Psoas muscle (tissue), 8 donors: ENCODE measurements at places on chromosomes 13 and 19. TPM values are rescaled to one million over a fixed set of nuclear protein-coding genes. Genes with fewer than 3 reads are reported as not detected.

Gene SERPINE3
- polyA plus RNA-seq, result not detected

Gene RFXAP
- 1.7 TPM for polyA plus RNA-seq

Gene ZNF534
- polyA plus RNA-seq, result 0.07 TPM

Gene ASPDH
- not detected for polyA plus RNA-seq

Gene ZNF541
- polyA plus RNA-seq, result 0.06 TPM

Gene SGCG
- polyA plus RNA-seq, result 19.4 TPM

Gene ZNF730
- polyA plus RNA-seq, result not detected

Gene FCGBP
- 0.45 TPM for polyA plus RNA-seq

DNA sequence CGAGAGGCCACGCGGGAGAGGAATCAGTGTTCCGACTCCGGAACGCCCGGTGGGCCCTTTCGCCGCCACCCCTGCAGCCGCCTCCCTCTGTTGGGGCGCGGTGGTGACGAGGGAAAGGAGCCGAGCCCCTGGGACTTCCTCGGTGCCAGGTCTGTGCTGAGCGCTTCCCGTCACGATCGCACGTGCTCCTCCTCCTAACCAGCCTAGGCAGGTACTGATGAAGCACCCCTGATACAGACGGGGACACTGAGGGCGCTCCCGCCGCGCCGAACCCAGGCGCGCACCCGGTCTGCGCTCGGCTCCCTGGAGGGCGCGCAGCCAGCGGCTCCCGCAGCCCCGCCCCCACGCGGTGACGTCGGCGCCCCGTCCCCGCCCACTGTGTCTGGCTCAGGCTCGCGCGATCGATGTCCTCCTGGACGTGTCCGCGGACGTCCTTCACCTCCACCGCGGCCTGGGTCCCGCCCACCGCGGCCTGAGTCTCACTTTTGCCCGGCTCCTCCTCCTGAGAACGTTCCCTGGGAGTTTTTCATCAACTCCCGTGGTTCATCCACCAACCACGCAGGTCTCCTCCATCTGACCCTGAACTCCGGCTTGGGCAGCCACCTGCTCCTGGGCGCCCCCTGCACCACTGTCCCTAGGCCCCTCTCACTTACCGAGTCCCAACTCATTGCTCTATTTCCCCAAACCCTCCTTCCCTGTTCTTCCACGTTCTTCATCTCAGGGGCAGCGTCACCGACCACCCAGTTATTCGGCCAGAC, 2.6 kb upstream of the KLK15 start:
- H3K4me1 ChIP-seq, result no peaks in the 10 kb centered on the region
- no peak overlapping the region for H3K27ac ChIP-seq
- no peaks in the 10 kb centered on the region for H3K36me3 ChIP-seq
- peak overlapping the region; percentile 65 for H3K4me3 ChIP-seq
- DNase-seq, result peak; percentile 59
- peaks cover 8% of the 10 kb centered on the region for H3K27me3 ChIP-seq

- no peak overlapping the region for H3K27ac ChIP-seq
- H3K36me3 ChIP-seq, result no peaks in the 10 kb centered on the region
- no peak overlapping the region for H3K4me3 ChIP-seq
- no peak for DNase-seq
These were observed 6.6 kb upstream of the SOX1 start for GRCh38 chr13:112060282-112060830.

DNA sequence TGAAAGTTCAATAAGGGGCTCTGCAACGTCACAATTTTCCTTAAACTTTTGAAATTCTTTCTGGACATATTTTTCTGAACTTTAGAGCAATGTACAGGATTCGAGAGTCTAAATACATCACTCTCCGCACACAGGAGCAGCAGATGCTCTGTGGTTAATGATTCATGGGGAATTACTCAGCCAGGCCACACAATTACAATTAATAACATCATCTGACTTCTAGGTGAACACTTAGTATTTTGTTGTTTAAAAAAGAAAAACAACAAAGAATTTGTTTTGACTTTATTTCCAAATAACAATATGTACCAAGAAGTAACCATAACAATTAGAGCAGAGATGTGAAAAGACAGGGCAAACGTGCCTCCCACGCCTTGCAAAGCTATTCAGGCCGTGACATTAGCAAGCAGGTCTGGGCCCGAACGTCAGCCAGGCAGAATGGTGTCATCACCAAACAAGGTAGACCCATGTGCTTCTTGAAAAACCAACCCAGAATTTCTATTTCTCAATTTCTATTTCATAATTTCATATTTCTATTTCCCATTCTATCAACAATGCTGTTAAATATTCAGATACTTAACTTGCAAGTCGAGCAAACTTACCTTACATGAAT, 236.3 kb downstream of the COL4A1 start:
- no peaks in the 10 kb centered on the region for H3K36me3 ChIP-seq
- no peak for DNase-seq
- no peaks in the 10 kb centered on the region for H3K4me1 ChIP-seq
- no peaks in the 10 kb centered on the region for H3K27me3 ChIP-seq
- H3K27ac ChIP-seq, result no peak overlapping the region

DNA sequence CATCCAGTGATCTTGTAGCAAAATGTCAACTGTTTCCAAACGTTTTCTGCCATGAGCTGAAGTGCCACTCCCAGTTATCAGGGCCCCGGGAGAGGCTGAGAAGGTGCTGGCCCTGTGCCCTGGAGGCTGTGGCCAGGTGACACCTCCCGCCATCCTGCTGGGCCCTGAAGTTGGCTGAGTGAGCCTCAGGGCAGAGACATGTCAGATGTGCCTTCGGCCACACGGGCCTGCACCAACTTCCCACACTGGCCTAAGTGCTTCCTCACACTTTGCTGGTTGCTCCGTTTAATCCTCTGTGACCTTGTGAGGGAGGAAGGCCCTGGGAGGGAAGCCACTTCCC, 4.8 kb downstream of the ADPRHL1 start:
- H3K4me3 ChIP-seq, result peak overlapping the region; percentile 60
- H3K27me3 ChIP-seq, result no peaks in the 10 kb centered on the region

DNA sequence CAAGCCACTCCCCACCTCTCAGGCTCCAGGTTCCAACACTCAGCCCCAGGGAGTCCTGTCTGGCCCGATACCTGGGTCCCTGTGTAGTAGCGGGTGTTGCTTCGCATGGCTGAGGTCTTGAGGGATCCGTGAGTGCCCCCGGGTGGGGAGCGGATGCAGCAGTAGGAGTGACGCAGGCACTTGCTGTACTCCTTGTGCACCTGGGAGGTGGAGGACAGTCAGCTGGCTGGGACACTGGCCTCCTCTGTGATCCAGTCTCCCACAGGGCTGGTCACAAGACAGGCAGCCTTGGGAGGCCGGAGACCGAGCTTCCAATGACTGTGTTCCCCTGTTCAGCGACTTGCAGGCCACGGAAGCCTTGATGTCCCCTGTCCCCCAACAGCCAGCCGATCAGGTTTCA, 16.3 kb upstream of the ASF1B start:
- no peak for DNase-seq
- H3K4me3 ChIP-seq, result no peak overlapping the region
- H3K27me3 ChIP-seq, result no peaks in the 10 kb centered on the region
- H3K27ac ChIP-seq, result no peak overlapping the region
- H3K36me3 ChIP-seq, result peaks cover 3% of the 10 kb centered on the region

DNA sequence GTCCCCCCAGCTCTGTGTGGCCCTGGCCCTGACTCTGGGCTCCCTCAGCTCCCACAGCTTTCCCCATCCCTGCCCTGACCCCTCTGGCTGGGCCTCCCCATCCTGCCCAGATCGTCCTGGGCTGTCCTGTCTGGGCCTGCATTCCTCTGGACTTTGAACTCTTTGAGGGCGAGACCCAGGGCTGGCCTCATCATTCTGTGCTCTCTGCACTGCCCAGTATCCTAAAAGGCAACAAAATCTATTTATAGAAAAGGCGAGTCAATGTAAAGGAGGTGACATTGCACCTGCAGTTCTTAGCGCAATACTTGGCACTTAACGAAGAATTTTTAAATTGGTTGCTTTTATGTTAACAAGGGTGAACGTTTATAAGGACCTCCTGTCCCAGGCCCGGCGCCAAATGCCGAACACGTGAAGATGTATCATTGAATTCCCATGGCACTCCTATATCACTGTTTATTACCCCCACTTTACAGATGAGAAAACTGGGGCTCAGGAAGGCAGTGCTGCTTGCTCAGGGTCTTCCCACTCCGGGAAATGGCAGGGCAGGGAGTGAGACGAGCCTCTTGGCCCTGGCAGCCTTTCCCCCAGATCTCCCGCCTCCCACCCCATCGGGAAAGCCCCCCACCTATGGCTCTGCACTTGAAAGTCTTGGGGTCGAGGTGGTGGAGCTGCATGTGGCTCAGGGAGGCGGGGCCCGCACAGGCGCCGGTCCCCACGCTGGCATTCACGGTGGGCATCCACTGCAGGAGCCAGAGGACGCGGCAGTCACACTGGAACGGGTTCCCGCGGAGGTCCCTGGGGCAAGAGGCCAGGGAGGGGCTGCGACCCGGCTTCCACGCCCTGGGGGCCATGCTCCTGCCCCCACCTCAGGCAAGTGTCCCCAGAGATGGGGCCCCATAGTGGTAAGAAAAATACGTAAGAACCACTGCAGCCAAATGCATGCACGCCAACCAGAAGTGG, 3.8 kb downstream of the LGI4 start:
- H3K27ac ChIP-seq, result peak overlapping the region; percentile 44
- H3K36me3 ChIP-seq, result no peaks in the 10 kb centered on the region
- no peak for DNase-seq
- no peaks in the 10 kb centered on the region for H3K27me3 ChIP-seq
- H3K4me3 ChIP-seq, result no peak overlapping the region

GRCh38 chr19:18097993-18098890, 664 bp downstream of the MAST3 start:
- DNase-seq, result no peak
- H3K4me1 ChIP-seq, result no peaks in the 10 kb centered on the region
- no peak overlapping the region for H3K27ac ChIP-seq
- no peaks in the 10 kb centered on the region for H3K36me3 ChIP-seq
- H3K27me3 ChIP-seq, result peaks cover 57% of the 10 kb centered on the region

- no peak overlapping the region for H3K27ac ChIP-seq
- no peaks in the 10 kb centered on the region for H3K4me1 ChIP-seq
- H3K27me3 ChIP-seq, result no peaks in the 10 kb centered on the region
- no peaks in the 10 kb centered on the region for H3K36me3 ChIP-seq
- no peak for DNase-seq
These were observed 1587.0 kb upstream of the PRR20A start for GRCh38 chr13:55553701-55554100.

GRCh38 chr13:111937777-111938311, 129.1 kb upstream of the SOX1 start:
- no peak overlapping the region for H3K4me3 ChIP-seq
- H3K27me3 ChIP-seq, result no peaks in the 10 kb centered on the region
- H3K4me1 ChIP-seq, result no peaks in the 10 kb centered on the region
- no peak overlapping the region for H3K27ac ChIP-seq
- H3K36me3 ChIP-seq, result no peaks in the 10 kb centered on the region

- H3K4me3 ChIP-seq, result no peak overlapping the region
- H3K36me3 ChIP-seq, result no peaks in the 10 kb centered on the region
- DNase-seq, result no peak
- no peak overlapping the region for H3K27ac ChIP-seq
These were observed 97.2 kb upstream of the IPO5 start for GRCh38 chr13:97856304-97856675.

DNA sequence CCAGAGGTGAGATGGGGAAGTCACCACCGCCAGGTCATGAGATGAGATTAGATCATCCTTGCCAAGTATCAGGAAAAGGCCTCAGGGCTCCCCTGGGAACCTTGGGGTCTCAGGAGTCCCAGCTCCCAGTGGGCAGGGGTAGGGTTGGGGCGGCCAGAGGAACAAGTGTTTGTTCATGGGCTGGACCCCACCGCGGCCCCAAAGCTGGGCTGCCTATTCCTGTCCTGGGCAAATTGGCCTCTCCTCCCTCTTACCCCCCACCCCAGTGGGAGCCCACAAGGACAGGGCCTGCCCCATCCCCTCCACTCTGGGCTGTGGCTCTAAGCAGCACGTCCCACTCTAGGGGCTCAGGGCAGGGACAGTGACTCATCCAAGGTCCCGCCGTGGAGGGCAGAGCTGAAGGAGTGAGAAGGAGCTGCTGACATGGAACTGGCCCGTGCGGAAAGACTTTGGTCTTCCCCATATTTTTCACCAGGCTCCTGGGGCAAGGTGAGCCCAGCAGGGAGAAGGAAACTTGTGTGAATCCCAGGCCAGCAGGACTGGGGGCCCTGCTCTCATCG, 4.0 kb upstream of the HCN2 start:
- H3K27me3 ChIP-seq, result peaks cover 14% of the 10 kb centered on the region
- no peak overlapping the region for H3K27ac ChIP-seq
- no peak overlapping the region for H3K4me3 ChIP-seq
- peaks cover 26% of the 10 kb centered on the region for H3K36me3 ChIP-seq

DNA sequence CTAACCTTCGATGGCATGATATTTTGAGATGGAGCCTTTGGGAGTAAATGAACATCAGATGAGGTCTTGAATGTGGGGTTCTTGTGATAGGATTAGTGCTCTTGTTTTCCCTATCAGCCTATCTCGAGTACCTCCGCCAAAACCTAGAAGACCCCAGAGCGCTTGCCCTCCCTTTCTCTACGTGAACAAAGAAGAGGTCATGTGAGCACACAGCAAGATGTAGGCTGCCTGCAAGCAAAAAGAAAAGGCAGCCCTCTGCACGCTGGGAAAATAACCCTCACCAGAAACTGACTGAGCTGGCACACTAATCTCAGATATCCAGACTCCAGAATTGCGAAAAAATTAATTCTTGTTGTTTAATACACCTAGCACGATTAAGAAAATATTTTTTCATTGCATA, 799.8 kb upstream of the SLC10A2 start:
- H3K27me3 ChIP-seq, result no peaks in the 10 kb centered on the region
- no peak overlapping the region for H3K27ac ChIP-seq
- H3K4me1 ChIP-seq, result no peaks in the 10 kb centered on the region
- DNase-seq, result no peak
- no peak overlapping the region for H3K4me3 ChIP-seq

- H3K4me1 ChIP-seq, result no peaks in the 10 kb centered on the region
- peaks cover 13% of the 10 kb centered on the region for H3K36me3 ChIP-seq
- no peak overlapping the region for H3K4me3 ChIP-seq
- DNase-seq, result no peak
- H3K27ac ChIP-seq, result no peak overlapping the region
These were observed 18.8 kb downstream of the TYK2 start for GRCh38 chr19:10361569-10362011.

GRCh38 chr19:30167206-30167868, 204.8 kb upstream of the ZNF536 start:
- H3K4me3 ChIP-seq, result no peak overlapping the region
- H3K27me3 ChIP-seq, result peaks cover 2% of the 10 kb centered on the region
- no peaks in the 10 kb centered on the region for H3K4me1 ChIP-seq

DNA sequence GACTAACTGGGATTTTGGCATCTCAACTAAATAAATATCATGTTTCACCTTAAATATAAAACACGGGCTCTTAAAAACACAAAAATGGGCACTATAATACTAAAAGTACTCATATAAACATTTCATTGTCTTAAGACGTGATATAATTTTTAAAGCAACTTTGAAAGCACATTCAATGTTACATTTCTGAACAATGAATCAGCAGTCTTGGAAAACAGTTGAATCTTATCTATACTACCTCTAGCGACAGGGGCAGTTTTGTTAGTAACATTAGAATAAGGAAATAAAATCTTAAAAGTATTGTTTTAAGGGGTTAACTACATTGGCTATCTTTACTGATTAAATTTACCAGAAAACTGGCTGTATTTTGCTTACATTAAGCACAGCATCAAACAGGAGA, 156.9 kb downstream of the UGGT2 start:
- no peak for DNase-seq
- no peaks in the 10 kb centered on the region for H3K4me1 ChIP-seq
- H3K4me3 ChIP-seq, result no peak overlapping the region
